ENCODE measurements at places on chromosomes 4 and X.

DNA sequence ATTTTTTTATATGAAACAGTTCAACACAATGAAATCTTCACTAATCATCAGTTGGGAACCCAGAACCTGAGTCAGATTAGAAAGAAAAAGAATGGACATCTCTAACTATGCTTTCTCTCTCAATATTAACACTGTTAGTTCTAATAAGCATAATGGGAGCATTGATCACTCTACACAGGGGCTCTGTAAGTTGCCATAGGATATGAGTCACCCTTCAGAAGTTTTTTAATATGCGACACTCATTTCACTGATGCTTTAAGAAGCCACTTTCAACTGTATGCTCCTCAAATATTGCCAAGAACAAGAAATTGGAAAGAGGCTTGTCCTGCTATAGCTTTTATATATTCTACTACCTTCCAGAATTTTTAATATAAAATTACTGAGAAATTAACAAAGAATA lies 187.0 kb downstream of the AASDH start:
- no peak for DNase-seq

DNA sequence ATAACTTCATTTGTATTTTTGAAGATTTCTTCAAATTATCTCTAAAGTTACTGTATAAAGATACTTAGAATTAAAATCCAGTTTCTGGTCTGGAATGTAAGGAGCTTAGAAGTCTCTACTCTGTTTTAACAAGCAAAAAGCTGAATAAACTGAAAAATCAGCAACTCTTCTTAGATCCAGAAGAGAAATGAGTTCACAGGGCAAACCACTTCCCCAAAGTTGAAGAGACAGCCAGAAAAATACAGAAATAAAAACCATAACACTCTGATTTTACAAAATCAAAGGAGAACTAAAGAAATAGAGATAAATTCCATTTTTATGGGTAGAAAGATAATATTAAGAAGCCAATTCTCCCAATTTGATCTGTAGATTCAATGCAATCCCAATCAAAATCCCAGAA lies 1166.8 kb downstream of the ADGRL3 start:
- DNase-seq = no peak

DNA sequence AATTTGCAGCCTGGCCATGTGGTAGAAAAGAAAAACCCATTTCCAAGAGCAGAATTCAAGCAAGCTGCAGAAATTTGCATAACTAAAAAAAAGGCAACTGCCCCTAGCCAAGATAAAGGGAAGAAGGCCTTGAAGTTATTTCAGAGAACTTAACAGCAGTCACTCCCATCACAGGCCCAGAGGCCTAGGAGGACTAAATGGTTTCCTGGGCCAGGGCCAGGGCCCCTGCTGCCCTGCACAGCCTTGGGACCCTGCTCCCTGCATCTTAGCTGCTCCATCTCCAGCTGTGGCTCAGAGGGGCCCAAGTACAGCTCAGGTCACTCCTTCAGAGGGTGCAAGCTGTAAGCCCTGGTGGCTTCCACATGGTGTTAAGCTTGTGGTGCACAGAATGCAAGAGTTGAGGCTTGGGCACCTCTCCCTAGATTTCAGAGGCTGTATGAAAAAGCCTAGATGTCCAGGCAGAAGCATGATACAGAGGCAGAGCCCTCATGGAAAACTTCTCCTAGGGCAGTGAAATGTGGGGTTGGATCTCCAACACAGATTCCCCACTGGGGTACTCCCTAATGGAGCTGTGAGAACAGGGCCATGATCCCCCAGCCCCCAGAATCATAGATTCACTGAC lies 6.7 kb upstream of the MID2 start:
- no peak for DNase-seq

GRCh38 chr4:6062133-6062532 lies 43.9 kb upstream of the C4orf50 start:
- DNase-seq = no peak

DNA sequence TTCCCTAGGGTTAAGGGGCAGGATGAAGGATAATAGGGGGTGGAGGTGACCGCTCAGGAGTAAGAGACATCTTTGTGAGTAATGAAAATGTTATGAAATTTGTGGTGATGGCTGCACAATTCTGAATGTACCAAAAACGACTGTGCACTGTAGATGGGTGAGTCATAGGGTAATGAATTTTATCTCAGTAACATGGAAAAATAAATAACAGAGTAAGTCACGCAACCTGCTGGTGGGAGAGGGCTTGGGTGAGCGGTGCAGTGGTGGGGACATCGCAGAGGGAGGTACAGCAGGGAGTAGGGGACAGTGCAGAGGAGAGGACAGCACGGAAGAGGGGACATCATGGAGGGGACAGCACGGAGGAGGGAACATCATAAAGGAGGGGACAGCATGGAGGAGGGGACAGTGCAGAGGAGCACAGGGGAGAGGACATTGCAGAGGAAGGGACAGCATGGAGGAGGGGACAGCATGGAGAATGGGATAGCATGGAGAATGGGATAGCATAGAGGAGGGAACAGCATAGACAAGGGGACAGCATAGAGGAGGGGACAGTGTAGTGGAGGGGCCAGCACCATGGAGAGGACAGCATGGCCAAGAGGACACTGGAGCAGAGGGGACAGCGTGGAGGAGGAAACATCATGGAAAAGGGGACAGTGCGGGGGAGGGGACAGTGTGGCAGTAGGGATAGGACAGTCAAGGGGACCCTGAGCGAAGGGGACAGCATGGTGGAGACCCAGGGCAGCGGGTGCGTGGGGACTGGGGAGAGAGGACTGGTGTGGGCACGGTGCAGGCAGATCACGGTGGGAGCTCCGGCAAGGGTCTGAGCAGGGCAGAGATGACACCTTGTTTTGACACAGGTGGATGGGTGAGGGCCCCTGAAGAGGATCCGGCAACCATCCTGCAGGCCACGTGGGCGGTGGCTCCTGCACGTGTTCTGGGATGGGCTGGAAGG lies 68.5 kb upstream of the MXD4 start:
- DNase-seq = no peak

DNA sequence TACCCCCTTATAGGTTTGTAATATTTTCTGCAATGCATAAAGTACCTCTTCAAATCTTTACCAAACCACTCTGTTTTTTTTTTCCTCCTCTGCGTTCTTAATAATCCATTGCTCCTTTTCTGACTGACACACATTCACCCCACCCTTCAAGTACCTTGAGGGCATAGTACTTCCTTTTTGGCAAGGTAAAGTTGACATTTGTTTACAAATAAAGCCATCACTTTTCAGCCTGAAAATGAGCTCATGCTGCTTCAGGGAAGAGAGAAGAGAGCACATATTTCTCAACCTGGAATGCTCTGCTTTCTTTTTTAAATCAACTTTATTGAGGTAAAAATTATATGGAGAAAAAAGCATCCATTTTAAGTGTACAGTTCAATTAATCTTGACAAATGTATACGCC lies 113.9 kb downstream of the AGTR2 start:
- no peak for DNase-seq

DNA sequence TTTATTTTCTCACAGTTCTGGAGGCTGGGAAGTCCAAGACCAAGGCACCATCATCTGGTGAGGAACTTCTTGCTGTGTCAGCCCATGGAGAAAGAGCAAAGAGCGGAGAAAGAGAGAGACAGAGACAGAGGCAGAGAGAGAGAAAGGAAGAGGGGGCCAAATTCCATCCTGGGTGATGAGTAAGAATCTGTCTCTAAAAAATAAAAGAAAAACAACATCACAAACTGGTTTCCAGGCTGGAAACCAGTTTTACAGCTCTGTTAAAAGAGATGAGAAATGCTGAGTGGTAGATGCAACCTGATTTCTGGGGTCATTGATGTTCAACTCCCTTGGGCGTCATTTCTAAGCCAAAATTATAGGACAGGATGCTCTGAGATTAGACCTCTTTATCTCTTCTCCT lies 72.9 kb downstream of the SHOX start:
- DNase-seq = no peak

DNA sequence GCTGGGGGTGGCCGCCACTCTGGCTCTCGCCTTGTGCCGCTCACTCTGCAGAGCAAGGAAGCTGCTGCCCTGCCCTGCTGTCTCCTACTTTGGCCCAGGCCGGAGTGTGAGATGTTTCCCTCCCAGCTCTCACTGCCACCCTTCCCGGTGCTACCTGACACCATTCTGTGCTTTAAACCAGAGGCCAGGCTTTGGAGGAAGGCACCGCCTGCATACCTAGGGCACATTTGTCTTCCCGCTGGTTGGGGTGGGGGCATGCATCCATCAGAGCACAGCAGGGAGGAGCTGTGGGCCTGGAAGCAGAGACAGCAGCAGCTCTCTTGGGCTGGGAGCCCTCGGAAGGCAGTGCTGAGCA lies 96.9 kb upstream of the PSAPL1 start:
- no peak for DNase-seq

DNA sequence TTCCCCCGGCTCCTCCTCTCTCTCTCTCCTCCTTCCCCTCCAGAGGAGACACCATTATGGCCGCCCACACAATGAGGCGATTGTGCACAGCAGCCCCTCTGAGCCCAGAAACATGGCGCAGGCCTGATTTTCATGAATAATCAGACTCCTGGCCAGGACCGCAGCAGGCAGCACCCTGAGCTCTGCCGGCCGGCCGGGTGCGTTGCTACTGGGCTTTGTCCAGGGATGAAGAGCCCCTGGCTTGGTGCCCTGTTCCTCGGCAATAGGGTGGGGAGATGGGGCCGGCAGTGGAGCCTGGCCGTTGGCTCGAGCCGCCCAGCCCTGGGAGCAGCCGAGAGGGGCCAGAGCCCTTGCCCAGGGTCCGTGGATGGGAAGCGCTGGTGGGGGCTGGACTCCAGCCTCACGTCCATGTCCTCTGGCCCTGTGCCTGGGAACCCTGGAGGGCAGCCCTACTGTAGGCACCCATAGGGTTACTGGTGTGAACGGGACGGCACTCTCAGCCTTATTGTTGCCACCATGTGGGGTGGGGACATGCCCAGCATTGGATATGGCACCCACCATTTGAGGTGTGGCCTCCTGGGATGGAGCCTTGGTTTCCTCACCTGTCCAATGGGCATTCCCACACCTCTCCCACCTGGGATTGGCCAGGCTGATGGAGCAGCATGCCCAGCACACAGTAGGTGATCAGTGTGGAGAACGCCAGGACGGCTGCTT lies 103.0 kb downstream of the SORCS2 start:
- no peak for DNase-seq

DNA sequence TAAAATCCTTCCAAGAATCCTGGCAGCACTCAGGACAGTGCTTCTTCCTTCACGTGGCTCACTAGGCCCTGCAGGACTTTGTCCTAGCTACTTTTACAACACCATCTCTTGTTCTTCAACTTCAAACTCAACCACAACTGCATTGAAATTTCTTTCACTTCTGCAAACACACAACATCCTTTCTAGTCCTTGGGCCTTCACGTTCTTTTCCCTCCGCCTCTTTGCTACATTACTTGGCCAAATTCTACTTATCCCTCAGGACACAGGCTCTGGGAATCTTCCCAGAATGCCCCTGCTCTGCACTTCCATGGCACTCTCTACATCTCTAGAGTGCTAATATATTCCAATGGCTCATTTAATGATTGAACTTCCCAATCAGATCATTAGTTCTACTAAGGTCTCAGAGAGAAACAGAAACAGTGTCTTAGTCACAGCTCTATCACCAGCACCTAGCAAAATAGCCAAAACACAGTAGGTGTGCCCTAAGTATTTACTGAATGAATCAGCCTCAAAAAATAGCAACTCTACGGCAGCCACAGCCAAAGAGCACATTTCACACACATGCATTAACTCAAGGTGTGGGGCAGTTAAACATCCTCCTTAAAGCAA lies 73.3 kb downstream of the MANBA start:
- no peak for DNase-seq

- no peak for DNase-seq
Measured at GRCh38 chr4:143451186-143451585, 62.3 kb upstream of the SMARCA5 start.

DNA sequence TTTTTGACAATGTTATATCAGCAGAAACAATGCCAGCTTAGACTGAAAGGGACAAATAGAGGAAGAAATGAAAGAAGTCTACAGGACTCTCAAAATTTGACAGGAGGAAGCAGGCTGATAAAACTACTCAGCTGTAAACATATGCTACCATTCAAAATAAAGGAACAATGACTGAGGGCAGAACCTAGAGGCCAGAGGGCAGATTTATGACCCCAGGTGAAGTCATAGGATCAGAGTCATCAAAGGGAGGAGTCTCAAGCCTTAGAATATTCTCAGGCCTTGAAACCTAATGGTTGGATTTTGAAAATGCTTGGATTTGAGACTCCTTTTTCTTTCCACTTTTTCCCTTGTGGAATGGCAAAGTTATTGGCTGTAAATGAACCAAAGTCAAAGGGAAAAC lies 17.0 kb upstream of the SYTL5 start:
- no peak for DNase-seq

GRCh38 chrX:40247848-40248622 lies 150.3 kb upstream of the BCOR start:
- no peak for DNase-seq

GRCh38 chrX:29528281-29528680 lies 687.1 kb upstream of the MAGEB2 start:
- no peak for DNase-seq

DNA sequence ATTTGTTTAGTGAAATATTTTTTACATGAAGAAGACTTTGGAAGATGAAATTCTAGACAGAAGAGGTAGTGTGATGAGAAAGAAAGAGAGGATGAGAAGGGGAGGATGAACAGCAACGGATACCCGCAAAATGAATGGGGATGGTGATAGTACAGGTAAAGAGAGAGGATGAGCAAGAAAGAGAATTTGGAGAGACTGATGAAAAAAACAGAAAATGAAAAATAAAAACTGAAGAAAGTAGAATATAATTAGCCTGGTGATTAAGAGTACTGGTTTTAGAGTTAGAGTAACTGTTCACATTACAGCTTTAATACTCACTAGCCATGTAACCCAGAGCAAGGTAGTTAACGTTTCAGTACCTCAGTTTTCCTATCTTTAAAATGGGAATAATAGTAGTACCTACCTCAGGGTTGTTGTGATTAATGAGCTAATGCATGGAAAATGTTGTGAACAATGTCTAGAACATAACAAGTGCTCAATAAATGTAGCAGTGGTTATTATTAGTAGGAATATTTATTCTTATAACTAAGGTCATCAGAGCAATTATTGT lies 54.9 kb upstream of the ANTXR2 start:
- no peak for DNase-seq

DNA sequence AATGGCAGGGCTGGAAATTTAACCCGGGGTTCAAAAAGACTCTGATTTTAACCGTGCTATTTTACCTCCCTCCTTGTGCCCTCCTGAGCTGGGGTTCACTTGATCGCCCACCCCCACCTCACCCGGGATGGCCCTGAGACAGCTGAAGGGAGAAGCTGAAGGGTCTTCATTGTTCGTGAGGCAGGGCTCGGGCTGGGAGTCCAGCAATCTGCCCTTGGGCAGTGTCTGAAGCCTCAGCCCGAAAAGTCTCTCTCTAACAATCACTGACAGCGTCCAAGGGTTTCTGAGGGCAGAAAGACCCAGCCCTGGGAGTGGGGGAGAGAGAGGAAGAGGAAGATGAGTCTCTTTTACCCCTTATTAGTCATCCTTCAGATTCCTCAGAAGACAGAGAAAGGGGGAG lies 39.4 kb upstream of the PHOX2B start:
- no peak for DNase-seq

DNA sequence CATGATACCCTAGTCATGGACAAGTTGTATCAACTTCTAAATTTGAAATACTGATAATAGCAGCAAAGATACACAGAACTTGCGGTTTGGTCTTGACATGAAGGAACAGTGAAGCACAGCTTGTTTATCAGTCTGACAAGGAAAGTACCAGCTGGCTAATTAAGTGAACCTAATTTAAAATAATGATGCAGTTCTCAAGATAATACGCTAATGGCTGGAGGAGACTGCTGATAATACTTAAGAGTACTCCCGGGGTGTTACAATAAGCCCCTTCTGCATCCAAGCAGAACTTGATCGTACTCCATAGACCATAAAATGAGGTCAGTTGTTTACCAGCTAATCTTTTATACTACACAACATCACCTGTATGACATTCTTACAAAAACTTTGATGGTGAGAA lies 697.5 kb downstream of the FSTL5 start:
- DNase-seq = no peak
